ENCODE measurements at places on chromosomes 4 and X.

- no peak for DNase-seq
Measured at GRCh38 chr4:56658528-56658927, 22.6 kb downstream of the HOPX start.

DNA sequence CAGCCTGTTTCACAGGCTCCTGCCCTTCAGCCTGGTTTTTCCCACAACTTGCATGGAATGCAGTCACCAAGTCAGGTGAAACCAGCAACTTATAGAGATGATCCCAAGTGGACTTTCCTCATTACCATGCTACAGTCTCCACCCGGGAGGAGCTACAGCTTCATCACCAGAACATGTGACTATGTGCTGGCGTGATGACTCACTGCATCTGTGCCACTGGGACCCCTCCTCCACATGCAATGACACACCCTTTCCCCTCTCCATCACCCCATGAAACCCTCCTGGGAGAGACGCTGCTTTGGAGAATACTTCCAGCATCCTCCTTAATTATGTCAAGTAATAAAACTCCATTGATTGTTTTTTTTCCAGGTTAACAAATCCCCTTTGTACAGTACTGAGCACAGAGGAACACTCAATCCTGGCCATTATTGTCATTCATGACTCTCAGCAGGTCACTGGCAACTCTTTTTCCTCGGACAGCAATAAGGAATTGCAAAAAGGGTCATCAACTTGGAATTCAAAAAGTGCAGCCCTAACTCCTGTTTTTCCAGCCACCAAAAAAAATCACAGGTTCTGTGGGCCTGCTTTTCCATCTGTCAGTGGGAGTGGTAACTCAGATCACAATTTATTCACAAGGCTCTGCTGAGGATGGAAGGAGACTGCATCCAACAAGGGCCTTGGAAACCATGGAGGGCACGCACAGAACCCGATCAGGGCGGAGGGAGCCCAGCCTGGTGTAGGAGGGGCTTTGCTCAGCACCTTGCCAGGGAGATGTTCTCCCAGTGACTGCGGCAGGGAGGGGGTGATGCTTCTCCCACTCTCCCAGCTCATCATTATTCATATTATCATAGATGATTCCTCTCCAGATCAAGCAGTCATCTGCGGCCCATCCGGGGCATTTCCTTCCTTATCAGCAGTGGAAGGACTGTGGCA, 17.4 kb downstream of the QDPR start:
- peak; percentile 12 for DNase-seq

GRCh38 chr4:185833055-185833598, 21.1 kb upstream of the SORBS2 start:
- DNase-seq = no peak

- DNase-seq = no peak
Measured at GRCh38 chrX:22159071-22159470, 113.6 kb upstream of the CBLL2 start.

DNA sequence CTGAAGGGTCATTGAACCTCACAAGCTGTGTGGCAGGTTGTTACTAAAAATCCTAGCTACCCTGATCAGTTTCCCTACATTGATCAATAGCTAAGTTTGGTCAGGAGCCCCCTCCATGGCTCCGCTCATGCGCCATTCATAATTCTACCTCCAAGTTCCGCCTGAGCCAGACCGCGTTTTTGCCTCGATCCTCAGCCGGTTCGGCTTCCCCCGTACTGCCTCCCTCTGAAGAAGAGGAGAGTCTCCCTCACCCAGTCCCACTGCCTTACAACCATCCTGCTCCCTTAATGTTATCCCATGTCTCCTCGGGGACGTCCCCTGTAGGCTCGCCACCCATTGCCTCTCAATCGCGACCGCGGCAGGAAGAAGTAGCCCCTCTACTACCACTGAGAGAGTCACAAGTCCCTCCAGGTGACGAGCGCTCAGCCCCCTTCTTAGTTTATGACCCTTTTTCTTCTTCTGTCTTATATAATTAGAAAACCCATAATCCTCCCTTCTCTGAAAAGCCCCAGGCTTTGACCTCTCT, 158.2 kb downstream of the DEFB131A start:
- DNase-seq = no peak

GRCh38 chr4:168928346-168928745, 81.7 kb downstream of the CBR4 start:
- no peak for DNase-seq

- no peak for DNase-seq
Measured at GRCh38 chr4:122963216-122963615, 40.8 kb upstream of the NUDT6 start.

- DNase-seq = no peak
Measured at GRCh38 chr4:77893451-77893850, 30.8 kb downstream of the MRPL1 start.

DNA sequence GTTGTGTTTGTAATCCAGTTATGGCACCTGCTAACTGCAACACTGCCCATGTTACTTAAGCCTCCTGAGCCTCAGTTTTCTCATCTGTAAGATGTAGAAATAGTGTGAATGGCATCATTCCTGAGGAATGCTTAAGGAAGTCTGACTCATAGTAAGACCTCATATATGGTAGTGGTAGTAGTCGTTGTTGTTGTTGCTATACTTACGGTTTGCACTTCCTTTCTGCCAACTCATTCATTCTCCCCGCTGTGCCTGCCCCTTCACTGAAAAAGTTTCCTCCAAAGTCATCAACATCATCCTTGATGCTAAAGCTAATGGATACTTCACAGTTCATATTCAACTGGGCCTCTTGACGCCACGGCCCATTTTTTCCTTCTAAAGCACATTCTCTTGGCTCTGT, 54.2 kb upstream of the SPANXN3 start:
- no peak for DNase-seq

DNA sequence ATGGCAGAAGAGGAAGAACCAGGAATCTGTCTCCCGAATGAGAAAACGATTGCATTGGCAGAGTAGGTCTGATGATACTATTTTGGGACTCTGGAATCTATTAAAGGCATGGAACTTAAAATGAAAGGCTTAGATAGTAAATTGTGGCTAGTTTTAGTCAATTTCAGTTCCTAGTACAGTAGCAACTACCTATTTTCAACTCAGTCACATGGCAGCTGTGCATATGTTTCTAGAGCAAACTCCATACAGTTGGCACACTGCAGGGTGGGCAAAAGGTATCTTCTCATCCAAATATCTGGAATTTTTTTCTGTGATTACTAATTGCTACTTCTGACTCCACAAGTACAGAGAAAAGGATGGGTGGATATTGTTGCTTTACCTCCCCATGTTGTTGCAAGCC, 663.6 kb downstream of the PCDH7 start:
- no peak for DNase-seq

DNA sequence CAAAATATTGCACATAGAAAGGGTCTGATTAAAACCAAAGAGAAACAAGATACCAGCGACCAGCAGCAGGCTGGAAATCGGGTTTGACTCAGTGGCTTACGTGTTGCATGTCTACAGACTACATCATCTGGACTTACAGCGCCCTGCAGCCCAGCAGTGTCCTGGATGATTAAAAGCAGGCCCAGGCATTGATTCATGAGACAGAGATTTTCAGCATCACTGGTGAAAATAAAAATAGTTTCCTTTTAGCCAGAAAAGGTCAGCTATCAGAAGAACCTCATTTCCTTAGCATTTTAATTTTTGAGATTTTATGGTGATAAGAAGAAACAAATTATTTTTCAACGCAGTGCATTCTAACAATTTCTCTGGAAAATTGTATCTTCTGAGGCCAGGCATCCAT, 190.6 kb downstream of the PTTG2 start:
- DNase-seq = no peak

GRCh38 chr4:41360921-41361793, 104.4 kb downstream of the UCHL1 start:
- DNase-seq = peak; percentile 79

DNA sequence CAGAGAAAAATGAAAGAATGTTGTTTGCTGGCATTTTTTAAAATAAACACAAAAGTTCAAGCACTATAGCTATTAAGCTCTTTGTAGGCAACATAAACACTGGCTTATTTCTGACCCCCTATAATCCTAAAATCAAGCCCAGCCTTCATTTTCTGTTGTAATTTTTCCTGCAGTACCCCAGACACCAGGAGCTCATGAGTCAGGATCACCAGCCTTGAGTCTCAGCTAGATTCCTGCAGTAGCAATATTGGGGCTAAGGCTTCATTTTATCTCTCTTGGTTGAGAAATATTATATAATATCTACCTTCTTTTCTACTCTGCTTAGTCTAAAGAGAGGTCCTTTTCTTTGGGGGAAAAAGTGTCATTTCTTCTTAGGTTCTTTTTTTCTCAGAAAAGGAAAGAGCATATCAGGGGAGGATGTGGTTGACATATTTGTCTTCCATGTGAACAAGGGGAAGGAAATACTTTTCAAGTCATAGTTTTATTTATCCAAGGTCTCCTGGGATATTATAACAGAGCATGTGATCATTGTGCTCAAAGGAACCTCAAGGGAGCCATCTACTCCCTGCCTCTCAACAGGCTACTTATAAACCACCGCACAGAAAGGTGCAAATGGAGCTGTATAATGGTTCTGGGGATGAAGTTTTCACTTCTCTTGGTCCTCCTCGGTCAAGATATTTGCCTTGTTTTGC, 678.3 kb upstream of the NR3C2 start:
- no peak for DNase-seq

DNA sequence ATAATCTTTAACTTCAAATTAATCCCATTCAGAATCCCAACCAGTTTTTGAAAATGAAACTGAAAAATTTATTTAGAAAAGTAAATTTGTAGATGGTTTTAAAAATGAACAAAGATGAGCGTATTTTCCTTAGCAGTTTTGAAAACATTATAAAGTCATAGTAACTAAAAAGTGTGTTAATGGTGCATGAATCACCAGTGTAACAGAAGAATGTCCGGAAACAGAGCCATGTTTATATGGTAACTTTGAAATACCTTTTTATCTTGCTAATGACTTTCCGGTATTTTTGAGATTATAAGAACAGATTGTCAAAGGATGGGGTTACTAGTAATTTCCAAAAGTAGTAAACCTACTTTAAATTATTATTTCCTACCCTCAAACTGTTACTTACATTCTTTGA, 145.9 kb downstream of the IRS4 start:
- no peak for DNase-seq

DNA sequence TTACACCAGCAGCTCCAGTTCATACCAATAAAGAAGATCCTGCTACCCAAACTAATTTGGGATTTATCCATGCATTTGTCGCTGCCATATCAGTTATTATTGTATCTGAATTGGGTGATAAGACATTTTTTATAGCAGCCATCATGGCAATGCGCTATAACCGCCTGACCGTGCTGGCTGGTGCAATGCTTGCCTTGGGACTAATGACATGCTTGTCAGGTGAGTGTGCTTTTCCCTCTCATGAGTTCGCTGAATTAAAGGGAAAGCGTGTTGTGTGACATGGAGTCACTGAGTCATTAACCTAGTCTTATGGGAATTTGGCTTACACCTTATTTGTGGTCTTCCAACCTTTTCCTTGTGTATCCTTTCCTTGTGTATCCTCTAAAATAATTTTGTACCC, 15.9 kb downstream of the TMEM165 start:
- DNase-seq = no peak

DNA sequence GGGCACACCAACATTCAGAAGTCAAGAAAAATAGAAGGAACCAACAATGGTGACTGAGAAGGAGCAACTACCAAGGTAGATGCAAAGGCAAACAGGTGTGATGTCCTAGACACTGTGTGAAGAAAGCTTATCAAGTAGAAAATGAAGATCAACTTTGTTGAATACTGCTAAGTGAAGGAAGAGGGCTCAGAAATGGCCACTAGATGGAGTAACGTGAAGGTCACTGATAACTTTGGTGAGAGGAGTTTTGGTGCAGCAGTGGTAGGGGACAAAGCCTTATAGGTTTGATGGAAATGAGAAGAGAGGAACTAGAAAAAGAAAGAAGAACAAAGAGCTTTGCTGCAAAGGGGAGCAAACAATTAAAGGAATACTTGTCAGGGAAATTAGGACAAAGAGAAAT, 23.5 kb downstream of the OTC start:
- DNase-seq = no peak

GRCh38 chrX:318068-318738, 393 bp downstream of the GTPBP6 start:
- no peak for DNase-seq

- no peak for DNase-seq
Measured at GRCh38 chrX:74419864-74420195, 1.5 kb upstream of the SLC16A2 start.

GRCh38 chr4:42150653-42151567, 1.5 kb downstream of the BEND4 start:
- DNase-seq = no peak

- no peak for DNase-seq
Measured at GRCh38 chr4:174214101-174214878, 69.2 kb downstream of the FBXO8 start.

- DNase-seq = no peak
Measured at GRCh38 chr4:105440890-105441289, 33.0 kb downstream of the PPA2 start.

DNA sequence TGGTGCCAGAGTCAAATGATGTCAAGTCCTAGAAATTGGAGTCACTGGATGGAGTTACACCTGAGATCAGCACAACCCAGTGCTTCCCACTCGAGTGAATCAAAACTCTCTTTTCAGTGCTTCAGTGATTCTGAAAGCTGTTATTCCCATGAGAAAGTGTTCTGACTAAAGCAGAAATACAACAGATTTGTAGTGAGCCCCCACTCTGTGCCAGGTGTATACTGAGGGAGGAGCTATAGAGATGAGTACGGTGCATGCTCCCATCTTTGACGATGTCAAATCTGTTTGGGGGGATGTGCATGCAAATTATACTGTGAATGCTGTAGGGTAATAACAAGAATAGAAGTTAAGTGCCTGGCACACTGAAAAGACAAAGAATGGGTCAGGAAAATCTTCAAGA, 330.2 kb downstream of the HS3ST1 start:
- DNase-seq = no peak

DNA sequence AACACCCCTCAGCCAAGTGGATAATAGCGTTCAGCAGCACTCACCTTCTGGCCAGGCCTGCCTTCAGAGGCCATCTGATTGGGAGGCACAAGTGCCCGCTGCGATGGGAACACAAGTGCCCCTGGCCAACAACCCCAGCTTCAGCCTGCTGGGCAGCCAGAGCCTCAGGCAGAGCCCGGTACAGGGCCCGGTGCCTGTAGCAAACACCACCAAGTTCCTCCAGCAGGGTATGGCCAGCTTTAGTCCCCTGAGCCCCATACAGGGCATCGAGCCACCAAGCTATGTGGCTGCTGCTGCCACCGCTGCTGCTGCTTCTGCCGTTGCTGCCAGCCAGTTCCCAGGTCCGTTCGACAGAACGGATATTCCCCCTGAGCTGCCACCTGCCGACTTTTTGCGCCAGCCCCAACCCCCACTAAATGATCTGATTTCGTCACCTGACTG, 55.9 kb upstream of the MTM1 start:
- DNase-seq = no peak

DNA sequence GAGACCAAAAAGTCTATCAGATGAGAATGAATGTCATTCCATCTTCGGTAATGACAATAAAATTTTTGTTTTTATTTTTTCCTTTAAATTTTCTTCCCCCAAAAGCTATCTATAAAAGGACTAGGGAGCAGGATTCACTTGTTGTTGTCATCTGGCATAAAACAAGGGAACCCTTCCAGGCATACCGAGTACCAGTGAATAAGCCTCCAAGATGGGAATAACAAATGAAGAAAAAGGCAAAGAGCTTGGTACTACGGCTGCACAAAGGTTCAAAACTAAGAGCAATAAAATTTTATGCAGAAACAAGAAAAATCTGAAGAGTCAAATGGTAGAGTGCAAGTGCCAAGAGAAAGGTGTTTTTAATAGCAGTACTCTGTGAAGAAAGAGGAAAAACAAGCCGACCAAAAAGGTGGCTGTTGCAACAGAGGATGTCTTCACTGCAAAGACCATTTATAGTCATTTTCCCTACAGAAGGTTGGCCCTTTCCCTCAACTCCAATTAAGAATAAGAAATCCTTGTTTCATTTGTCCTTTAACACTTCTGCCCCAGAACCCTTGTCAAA, 25.8 kb downstream of the PPP3CA start:
- no peak for DNase-seq

Data from C1 segment of cervical spinal cord (tissue), 14 donors.